A549 treated with CORT108297 at 1 μM for 4 hours (cell line): ENCODE measurements at places on chromosomes 6 and 20. TPM values are rescaled to one million over a fixed set of nuclear protein-coding genes. Genes with fewer than 3 reads are reported as not detected.

SNAI1 gene
- total RNA-seq: 12.4 to 17.1 TPM (median 16.3 TPM) in 5 replicates

TRIM38 gene
- 1.7 to 1.9 TPM (median 1.7 TPM) in 5 replicates for total RNA-seq

VGLL2 gene
- not detected in 5 replicates for total RNA-seq

TRDN gene
- total RNA-seq: not detected in 5 replicates

TCP11 gene
- total RNA-seq: not detected in 5 replicates

HNF4A gene
- total RNA-seq: 11.9 to 17.0 TPM (median 15.4 TPM) in 5 replicates

ZBP1 gene
- 0.08 TPM in 1 of 5 replicates, not detected in the others for total RNA-seq

HFE gene
- 8.8 to 14.2 TPM (median 12.5 TPM) in 5 replicates for total RNA-seq

PREX1 gene
- total RNA-seq: 9.8 to 13.8 TPM (median 11.5 TPM) in 5 replicates

DEFB132 gene
- not detected in 5 replicates for total RNA-seq

BPIFA1 gene
- total RNA-seq: not detected in 5 replicates

SEMG1 gene
- not detected in 5 replicates for total RNA-seq

MAFB gene
- total RNA-seq: 0.07 to 0.13 TPM (median 0.09 TPM) in 4 of 5 replicates, not detected in the other

PRSS35 gene
- 0.05 to 0.14 TPM (median 0.07 TPM) in 5 replicates for total RNA-seq

SIRPB1 gene
- total RNA-seq: 0.48 to 0.66 TPM (median 0.52 TPM) in 5 replicates

DEFB127 gene
- total RNA-seq: not detected in 5 replicates

PACRG gene
- 0.12 TPM in 1 of 5 replicates, not detected in the others for total RNA-seq

PHACTR1 gene
- 0.04 to 0.08 TPM in 2 of 5 replicates, not detected in the others for total RNA-seq

SLX4IP gene
- total RNA-seq: 2.2 to 3.0 TPM (median 2.7 TPM) in 5 replicates

ZSWIM3 gene
- total RNA-seq: 1.4 to 2.1 TPM (median 1.4 TPM) in 5 replicates

CCN6 gene
- total RNA-seq: not detected in 5 replicates

GSTA3 gene
- not detected in 5 replicates for total RNA-seq

ZC3H12D gene
- 0.06 to 0.40 TPM (median 0.10 TPM) in 5 replicates for total RNA-seq

KIF13A gene
- total RNA-seq: 18.9 to 23.2 TPM (median 20.6 TPM) in 5 replicates

NRSN2 gene
- 50.4 to 69.1 TPM (median 64.2 TPM) in 5 replicates for total RNA-seq

PPP1R16B gene
- 0.12 to 0.22 TPM (median 0.14 TPM) in 5 replicates for total RNA-seq

SLC17A1 gene
- total RNA-seq: 0.10 TPM in 1 of 5 replicates, not detected in the others

SPATA2 gene
- total RNA-seq: 7.0 to 10.1 TPM (median 8.5 TPM) in 5 replicates

APOBEC2 gene
- total RNA-seq: not detected in 5 replicates
